ENCODE measurements at places on chromosomes 7 and 10. TPM values are rescaled to one million over a fixed set of nuclear protein-coding genes. Genes with fewer than 3 reads are reported as not detected.

GRCh38 chr10:9807846-9808245 is 1209.8 kb upstream of the CELF2 start:
- no peak overlapping the region for H3K4me3 ChIP-seq
- no peak for DNase-seq
- no peak overlapping the region for H3K27ac ChIP-seq

- DNase-seq = no peak
- H3K27me3 ChIP-seq = peaks cover 23% of the 10 kb centered on the region
- H3K4me3 ChIP-seq = no peak overlapping the region
- H3K4me1 ChIP-seq = peaks cover 21% of the 10 kb centered on the region
Observed at GRCh38 chr10:102416695-102417094, 1.9 kb downstream of the PSD start.

DNA sequence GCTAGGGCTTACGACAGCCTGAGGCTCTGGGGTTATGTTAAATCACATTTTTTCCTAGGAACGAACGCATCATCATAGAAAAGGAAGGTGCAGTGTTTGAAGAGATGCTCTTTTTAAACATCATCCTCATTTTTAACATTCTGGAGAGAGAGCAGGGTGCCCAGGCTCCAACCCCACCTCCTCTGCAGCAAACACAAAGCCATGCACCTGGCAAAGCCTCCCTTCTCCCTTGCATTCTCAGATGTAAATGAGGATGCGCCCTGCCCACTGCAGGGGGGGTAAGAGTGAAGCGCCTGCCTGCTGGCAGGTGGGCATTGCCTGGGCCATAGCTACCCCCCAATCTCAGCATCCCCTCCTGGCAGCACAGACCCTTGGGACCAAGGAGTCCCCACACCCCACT is 92.4 kb downstream of the PTPRN2 start:
- no peak overlapping the region for H3K4me3 ChIP-seq
- no peaks in the 10 kb centered on the region for H3K36me3 ChIP-seq
- DNase-seq = no peak

Gene PNLIPRP1
- not detected for total RNA-seq

DNA sequence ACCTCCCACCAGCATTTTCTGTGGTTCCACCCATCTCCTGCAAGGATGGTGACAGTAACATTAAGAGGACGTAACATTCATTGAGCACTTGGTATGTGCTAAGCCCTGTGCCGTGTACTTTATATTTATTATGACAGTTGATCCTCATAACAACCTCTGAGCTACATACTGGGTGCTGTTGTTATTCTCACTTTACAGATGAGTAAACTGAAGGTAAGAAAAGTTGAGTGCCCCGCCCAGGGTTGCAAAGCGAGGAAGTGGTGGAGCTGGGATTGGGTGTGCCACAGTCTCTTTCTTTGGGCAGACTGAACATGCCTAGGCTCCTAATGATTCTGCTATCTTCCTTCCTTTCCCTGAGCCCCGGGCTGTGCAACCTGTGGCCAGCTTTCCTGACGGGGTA is 107.4 kb downstream of the SH3PXD2A start:
- DNase-seq = no peak
- no peaks in the 10 kb centered on the region for H3K27me3 ChIP-seq
- H3K36me3 ChIP-seq = no peaks in the 10 kb centered on the region
- no peak overlapping the region for H3K4me3 ChIP-seq
- no peak overlapping the region for H3K27ac ChIP-seq

- H3K4me1 ChIP-seq = peaks cover 26% of the 10 kb centered on the region
- H3K27ac ChIP-seq = no peak within 1 kb of the TSS
- H3K36me3 ChIP-seq = peaks cover 2% of the 10 kb centered on the region
- H3K4me3 ChIP-seq = no peak within 1 kb of the TSS
Observed at GRCh38 chr7:151047976-151048815, at the start of gene ASIC3. Gene ASIC3, plus strand, starts transcription at chr7:151048531. Its CDS starts 355 bp downstream, at chr7:151048886.

- H3K27me3 ChIP-seq = no peaks in the 10 kb centered on the region
- no peak overlapping the region for H3K4me3 ChIP-seq
- no peak for DNase-seq
- peaks cover 5% of the 10 kb centered on the region for H3K4me1 ChIP-seq
- peaks cover 8% of the 10 kb centered on the region for H3K36me3 ChIP-seq
- no peak overlapping the region for H3K27ac ChIP-seq
Observed at GRCh38 chr10:74628136-74628535, 198.3 kb upstream of the KAT6B start.

- H3K27ac ChIP-seq = no peak overlapping the region
- H3K4me3 ChIP-seq = no peak overlapping the region
- no peak for DNase-seq
Observed at GRCh38 chr7:152872745-152873118, 113.2 kb downstream of the ACTR3B start.

Measured in chondrocyte (in vitro differentiated cells).